ENCODE measurements at places on chromosomes 5 and 9.
A peak's percentile ranks its signal among the peaks of the same experiment; 100 is the strongest.

DNA sequence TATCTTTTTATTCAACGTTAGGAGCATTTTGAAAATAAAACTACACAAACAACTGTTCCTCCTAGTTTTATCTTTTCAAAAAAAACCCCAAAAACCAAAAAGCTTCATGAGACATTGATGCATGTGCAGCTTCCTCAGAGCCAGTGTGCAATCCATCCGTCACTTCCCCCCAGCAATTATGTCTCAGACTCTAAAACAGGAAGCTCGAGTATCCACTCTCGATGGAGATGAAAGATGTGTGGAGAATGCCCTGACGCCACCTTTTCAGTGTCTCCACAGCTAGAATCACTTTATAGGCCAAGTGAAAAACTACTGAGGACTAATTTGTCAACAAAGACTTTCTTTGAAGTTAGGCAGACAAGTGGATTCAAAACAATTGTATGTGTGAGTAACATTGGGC is 408.9 kb upstream of the SMARCA2 start:
- no peak for DNase-seq

GRCh38 chr9:108746864-108747263 is 108.9 kb downstream of the ACTL7B start:
- DNase-seq: no peak

GRCh38 chr9:15278091-15278687 is 28.8 kb downstream of the TTC39B start:
- DNase-seq: no peak

- peak; percentile 6 for DNase-seq
These were observed 211.6 kb downstream of the DOCK8 start for GRCh38 chr9:426264-426663.

- no peak for DNase-seq
These were observed 72.7 kb upstream of the NFIL3 start for GRCh38 chr9:91496351-91496750.

DNA sequence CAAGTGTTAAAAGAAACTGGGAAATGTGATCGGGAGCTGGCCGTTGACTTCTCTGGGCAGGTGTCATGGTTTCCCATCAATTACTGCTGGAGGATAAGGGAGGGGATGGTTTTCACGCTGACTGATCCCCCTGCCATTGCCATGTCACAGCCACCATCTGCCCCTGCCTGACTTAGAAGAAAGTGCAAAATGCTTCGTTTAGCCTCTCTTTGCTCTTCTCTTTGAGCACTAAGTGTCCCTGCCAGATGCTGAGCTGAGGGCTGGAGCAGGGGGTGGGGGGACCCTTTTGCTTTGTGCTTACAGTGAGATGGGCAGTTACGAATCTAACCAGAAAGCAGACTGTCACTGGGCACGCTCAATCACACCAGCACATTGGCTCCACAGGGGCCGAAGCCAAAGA is 138.4 kb upstream of the ALDH1B1 start:
- DNase-seq: no peak

DNA sequence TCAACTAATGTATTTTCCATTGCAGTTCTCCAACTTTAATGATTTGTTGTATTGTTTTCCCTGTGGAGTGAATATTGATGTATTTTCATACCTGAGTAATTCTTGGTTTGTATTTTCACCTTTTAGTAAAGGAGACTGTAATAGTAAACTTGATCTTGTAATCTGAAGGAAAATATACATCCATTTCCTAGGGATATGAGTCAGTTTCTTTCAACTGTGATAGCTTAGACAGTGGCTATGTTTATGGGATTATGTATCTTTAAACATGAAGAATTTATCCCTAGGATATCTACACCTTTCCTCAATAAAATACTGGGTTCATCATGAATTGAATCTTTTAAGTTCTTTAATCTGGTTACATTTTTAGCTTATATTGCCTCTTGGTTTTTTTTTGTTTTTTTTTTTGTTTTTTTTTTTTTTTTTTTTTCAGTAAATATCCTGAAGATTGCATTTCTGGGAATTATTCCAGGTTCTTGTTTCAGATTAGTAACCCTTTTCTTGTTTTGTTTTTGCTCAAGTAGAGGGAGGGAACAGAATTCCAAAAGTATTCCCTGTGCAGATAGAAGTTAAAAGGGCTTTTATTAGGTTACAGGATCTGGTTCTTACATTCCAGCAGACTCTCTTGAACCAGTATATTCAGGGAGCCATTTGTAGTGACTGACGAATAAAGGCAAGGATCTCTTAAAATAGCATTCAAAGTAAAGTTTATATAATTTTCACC is 7.1 kb downstream of the WDR36 start:
- no peak for DNase-seq

- DNase-seq: no peak
These were observed 11.7 kb upstream of the SNCAIP start for GRCh38 chr5:122300374-122300773.

GRCh38 chr9:122797316-122798063 is 2.4 kb upstream of the OR1K1 start:
- DNase-seq: no peak

DNA sequence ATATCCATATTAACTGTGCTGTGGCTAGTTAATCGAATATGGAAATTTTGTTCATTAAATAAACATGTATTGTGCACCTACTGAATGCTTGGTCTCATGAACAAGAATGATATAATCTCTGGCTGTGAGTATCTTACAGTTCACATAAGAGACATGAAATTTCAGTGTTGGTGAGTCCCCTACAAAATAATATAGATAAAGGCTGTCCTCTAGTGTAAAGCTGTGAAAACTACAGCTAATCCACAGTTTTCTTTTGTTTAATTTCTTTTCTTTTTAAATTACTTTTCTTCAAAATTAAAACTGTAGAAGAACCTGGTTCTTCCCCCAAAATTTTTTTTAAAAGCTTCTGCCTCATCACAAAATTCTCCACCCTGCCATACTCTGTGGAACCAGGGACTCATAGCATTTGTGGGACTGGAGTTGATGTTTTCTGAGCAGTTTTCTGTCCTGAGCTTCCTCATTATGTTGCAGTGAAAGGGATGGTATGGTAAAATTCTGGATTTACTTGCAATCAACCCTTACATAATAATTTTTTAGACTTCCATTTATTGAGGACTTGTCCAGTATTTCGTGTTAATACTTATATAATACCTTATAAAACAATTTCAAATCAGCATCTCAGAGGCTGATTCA is 135.0 kb downstream of the STK32A start:
- DNase-seq: no peak

GRCh38 chr9:123327697-123328100 is 28.3 kb upstream of the CRB2 start:
- DNase-seq: no peak

GRCh38 chr5:17398431-17398830 is 99.6 kb upstream of the TAF11L2 start:
- DNase-seq: no peak

DNA sequence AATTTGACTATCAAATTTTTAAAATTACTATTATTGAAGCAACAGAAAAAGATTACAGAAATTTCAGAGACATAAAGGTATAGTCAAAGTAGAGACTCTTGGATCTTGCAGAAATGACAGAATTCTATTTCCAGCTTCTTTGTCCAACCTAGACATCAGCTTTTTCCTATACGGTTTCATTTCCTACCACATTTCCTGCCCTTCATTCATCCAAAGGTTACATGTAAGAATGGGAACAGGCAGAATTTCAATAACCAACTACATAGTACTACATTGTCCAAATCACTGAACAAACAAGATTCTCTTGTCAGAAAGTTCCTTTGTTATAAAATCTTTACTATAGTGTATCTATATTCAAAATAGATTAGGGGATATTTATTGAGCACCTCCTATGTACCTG is 124.9 kb downstream of the FANCC start:
- no peak for DNase-seq

GRCh38 chr5:38403406-38403805 is 145.0 kb downstream of the EGFLAM start:
- DNase-seq: no peak

DNA sequence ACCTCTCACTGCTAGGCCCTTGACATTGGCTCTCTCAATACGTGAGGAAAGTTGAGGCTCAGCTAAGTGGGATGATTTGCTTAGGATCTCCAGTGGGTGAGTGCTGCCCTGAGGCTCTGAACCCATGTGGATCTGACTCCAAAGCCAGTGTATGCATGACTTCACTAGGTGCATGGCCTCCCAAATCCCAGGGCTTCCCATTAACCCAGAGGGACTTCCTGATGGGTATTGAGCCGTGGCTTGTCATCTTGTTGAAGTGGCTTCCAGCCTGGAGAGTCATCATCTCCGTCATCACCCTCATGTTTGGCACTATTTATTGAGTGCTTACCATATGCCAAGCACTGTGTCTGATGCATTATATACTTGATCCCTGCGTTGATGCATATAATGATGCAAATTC is 37.3 kb upstream of the TEX48 start:
- no peak for DNase-seq

GRCh38 chr9:35180801-35181200 is 19.0 kb downstream of the UNC13B start:
- DNase-seq: no peak

GRCh38 chr9:130955947-130956621 is 17.0 kb upstream of the FIBCD1 start:
- no peak for DNase-seq

DNA sequence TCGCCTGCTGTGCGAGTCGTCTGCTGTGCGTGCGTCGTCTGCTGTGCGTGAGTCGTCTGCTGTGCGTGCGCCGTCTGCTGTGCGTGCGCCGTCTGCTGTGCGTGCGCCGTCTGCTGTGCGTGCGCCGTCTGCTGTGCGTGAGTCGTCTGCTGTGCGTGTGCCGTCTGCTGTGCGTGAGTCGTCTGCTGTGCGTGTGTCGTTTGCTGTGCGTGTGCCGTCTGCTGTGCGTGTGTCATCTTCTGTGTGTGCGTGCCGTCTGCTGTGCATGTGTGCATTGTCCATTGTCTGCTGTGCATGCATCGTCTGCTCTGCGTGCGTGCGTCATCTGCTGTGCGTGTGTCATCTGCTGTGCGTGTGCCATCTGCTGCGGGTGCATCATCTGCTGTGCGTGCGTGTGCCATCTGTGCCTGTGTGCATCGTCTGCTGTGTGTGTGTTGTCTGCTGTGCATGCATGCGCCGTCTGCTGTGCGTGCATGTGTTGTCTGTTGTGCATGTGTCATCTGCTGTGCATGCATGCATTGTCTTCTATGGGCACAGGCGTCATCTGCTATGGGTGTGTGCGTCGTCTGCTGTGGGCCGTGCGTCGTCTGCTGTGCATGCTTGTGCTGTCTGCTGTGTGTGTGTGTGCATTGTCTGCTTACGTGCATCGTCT is 68.6 kb upstream of the IRX4 start:
- no peak for DNase-seq

DNA sequence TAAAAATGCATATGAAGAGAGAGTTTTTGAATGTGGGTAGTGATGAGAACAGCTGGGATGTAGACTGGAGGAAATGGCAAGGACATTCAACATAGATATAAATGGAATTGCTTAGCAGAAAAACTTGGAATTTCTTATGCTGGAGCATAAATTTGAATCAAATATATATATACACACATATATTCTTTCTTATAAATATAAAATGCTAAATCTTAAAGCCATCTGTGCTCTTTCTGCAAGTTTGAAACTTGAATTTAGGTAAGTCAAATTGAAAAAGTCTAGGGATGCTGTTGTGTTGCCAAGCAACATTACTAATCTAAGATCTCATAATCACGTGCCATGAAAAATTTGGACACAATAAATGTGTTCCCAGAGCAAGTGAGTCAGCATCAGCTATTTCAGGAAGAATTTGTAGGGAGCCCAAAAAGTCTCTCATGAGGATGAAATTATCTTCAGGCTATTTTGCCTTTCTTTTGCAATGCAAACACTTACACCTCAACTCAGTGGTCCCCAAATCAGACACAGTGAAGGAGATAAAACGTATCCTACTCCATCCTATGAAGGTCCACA is 58.4 kb upstream of the ALDH1A1 start:
- DNase-seq: no peak

DNA sequence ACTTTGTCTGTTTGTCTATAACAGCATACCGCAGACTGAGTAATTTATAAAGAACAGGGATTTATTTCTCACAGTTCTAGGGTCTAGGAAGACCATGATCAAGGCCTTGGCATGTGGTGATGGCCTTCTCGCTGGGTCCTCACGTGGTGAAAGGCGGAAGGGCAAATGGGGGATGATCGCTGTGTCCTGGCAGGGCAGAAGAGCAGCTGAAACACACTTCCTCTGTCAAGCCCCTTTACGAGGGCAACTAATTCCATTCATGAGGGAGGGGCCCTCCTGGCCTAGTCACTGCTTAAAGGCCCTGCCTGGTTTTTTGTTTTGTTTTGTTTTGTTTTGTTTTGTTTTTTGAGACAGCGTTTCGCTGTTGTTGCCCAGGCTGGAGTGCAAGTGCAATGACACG is 41.9 kb upstream of the UBTD2 start:
- no peak for DNase-seq

GRCh38 chr9:35488021-35488420 is 1.9 kb upstream of the RUSC2 start:
- no peak for DNase-seq

GRCh38 chr9:114336699-114337395 is 7.2 kb downstream of the ORM2 start:
- no peak for DNase-seq

DNA sequence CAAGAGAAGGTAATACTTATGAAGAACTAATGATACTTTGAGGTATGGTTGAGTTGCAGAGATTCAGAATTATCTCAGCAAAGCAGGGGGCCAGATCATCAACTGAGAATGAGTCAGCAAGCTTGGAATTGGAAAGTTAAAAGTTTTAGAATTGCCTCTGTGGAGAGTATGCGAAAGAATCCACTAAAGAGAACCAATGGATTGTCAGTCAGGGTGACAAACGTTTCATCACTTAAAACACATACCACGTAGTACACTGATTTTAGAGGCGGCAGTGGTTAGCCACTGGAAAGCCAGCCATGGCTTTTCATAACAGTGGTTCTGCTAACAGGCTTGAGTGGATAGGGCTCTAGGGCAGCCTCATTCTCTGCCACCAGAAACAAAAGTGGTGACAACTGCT is 30.7 kb downstream of the AOPEP start:
- peak; percentile 5 for DNase-seq

- no peak for DNase-seq
These were observed 292.3 kb downstream of the SLF1 start for GRCh38 chr5:94910721-94911120.

DNA sequence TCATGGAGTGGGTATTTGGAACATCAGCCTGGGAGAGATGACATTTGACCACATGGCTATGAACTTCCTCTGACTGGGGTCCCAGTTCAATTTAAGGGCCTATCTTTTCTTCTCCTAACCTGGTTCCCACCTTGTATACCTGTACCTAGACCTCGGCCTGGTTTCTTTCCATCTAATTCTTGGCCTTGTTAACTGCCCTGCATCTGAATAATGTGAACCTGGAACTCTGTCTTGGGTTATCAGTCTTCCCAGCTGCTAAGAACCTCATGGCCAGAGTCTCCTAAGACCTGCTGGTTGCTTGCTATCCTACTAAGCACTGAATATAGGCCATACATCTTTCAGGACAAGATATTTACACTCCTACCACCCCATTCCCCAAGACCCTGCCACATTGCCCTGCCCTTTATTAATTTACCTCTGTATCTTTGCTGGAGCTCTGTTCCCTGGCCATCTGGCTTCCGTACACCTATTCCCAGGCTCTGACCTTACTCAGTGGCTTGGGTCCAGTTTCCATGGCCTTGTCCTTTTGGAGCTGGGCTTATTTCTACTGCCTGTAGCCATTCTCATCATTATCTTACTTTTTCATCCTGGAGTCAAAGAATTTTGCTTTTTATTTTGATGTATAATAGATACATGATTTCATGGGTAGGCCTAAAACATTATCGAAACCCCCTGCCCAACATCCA is 6.6 kb downstream of the PSAT1 start:
- DNase-seq: no peak
